Left lung (tissue), 14 donors: ENCODE measurements at places on chromosomes 11 and 22. TPM values are rescaled to one million over a fixed set of nuclear protein-coding genes. Genes with fewer than 3 reads are reported as not detected.

DNA sequence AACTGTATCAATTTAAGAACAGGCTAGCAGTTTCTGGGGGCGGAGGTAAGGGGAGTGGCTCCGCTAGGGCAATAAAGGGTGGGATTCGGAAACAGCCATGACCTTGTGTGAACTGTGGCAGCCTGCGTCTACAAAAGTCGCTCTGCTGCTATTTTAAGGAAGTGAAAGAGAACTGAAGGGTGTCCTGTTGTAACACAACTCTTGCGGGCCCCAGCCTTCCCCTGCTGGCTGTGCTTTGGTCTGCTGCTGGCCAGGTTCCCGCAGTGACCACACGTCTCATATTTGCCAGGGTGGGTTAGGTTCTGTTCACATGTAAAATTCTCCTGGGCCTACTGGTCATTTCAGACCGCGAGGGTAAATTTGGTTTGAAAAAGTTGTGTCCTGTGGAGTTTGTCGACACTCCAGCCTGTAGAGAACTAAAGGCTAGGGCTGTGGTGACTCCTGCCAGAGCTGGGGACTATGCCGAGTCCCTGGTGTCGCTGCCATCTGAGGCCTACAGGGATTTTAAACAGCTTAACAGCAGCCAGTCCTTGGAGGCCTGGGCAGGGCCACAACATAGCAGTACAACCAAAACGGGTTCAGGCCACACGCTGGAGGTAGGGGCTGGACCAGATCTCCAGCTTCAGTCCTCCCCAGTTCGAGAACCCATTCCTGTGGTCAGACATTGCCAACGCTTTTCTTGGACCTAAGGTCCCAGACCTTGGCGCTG is 1.1 kb upstream of the PPFIBP2 start:
- peak; percentile 64 for DNase-seq

- no peak for DNase-seq
Measured at GRCh38 chr11:66766681-66767080, 37.7 kb upstream of the SPTBN2 start.

- DNase-seq, result no peak
Measured at GRCh38 chr11:90698238-90698637, 475.4 kb upstream of the CHORDC1 start.

GRCh38 chr22:23306438-23306921 is 126.2 kb downstream of the BCR start:
- no peak for DNase-seq

The PRCP gene
- 227 TPM for polyA plus RNA-seq

The MS4A8 gene
- polyA plus RNA-seq, result 18.1 TPM
